NCI-H345 (cell line): ENCODE measurements at places on chromosomes 16 and 17.

- DNase-seq, result no peak
Observed at GRCh38 chr17:57355090-57355859, 99.0 kb downstream of the MSI2 start.

DNA sequence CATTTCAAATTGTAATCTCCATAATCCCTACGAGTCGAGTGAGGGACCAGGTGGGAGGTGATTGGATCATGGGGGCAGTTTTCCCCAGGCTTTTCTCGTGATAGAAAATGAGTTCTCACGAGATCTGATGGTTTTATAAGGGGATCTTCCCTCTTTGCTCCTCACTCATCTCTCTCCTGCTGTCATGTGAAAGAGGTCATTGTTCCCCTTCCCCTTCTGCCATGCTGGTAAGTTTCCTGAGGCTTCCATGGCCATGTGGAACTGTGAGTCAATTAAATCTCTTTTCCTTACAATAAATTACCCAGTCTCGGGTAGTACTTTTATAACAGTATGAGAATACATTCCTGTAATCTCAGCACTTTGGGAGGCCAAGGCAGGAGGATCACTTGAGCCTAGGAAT is 76.7 kb upstream of the MARCHF10 start:
- no peak for DNase-seq

GRCh38 chr16:49485663-49486062 is 112.1 kb downstream of the C16orf78 start:
- no peak for DNase-seq

DNA sequence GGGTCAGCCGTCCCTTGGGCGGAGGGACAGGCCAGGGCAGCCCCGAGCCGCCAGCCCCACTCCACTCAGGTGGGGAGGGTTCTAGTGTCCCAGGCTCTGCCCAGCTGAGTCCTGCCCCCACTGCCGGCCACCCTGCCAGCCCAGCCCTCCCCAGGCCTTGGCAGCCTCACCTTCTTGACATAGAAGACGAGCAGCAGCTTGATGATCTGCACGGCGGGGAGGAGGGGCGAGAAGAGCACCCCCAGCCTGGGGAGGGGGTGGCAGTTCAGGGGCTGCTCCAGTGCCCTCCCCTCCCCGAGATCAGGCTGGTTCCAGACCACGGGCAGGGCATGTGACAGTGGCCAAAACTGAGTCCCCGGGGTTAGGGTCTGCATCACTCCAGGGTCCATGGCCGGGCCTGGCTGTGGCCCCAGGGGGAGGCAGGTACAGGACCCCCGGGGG is 9.7 kb downstream of the TMC6 start:
- DNase-seq, result no peak

DNA sequence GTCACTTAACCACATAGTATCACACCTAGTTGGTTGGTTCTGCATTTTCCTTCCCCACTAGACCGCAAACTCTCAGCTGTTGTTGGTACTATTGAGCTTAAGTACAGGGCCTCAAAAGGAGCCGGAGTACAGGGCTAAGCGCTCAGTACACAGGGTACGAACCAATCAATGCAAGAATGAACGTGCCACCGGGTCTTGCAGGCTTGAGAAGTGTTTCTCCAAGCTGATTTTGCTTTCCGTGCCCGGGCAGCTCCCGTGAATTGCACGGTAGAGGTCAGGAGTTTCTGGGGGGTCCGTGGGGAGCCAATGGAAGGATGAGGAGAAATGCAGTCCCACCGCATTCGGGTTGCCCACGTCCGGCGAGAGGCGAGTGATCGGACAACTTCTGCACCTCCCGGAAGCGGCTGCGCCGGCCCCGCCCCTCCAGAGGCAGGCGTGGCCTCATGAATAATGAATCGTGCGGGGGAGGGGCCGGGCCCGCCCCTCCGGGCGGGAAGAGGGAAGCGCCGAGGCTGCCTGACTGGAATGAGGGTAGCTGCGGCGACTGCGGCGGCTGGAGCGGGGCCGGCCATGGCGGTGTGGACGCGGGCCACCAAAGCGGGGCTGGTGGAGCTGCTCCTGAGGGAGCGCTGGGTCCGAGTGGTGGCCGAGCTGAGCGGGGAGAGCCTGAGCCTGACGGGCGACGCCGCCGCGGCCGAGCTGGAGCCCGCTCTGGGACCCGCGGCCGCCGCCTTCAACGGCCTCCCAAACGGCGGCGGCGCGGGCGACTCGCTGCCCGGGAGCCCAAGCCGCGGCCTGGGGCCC is at the start of gene SNTB2:
Gene SNTB2 (plus strand): TSS at position 523 of the 804 bp plus-strand sequence. CDS start 3 bp downstream, at position 526.
- DNase-seq, result peak; percentile 87

- no peak for DNase-seq
Observed at GRCh38 chr16:14449334-14449733, 180.7 kb downstream of the PARN start.

GRCh38 chr17:11077673-11078072 is 163.3 kb upstream of the SHISA6 start:
- no peak for DNase-seq

DNA sequence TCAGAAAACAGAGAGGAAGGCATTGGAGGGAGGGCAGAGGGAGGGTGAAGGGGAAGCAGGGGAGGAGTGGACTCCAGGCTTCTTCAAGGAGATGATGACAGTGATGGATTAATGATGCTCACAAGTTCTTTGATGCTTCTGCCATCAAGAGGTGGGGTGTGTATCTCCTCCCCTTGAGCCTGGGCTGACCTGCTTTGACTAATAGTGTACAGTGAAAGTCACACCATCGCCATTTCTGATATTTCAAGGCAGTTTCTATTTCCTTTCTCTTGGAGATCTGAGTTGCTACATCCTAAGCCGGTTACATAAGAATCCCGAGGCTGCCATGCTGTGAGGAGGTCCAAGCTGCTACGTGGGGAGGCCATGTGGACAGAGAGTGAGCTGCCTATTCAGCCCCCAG is 312.5 kb downstream of the MAF start:
- no peak for DNase-seq

GRCh38 chr16:49012961-49013726 is 268.5 kb downstream of the CBLN1 start:
- DNase-seq, result no peak

- no peak for DNase-seq
Observed at GRCh38 chr16:85616607-85617321, 3.6 kb downstream of the GSE1 start.

- DNase-seq, result peak; percentile 22
Observed at GRCh38 chr17:4950075-4950745, 709 bp upstream of the ENO3 start.

DNA sequence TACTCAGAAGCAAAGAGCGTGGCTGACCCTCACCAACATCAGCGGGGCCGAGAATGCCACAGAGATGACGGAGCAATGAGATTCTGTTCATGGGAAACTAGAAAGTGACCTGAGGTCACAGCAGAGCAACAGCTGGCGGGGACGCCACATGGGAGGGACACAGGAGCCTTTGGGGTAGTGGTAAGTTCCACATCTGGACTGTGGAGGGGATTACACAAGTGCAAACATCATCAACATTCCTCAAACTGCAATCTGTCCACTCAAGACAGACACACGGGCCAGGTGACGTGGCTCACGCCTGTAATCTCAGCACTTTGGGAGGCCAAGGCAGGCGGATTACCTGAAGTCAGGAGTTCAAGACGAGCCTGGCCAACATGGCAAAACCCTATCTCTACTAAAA is 11.2 kb downstream of the HAGH start:
- DNase-seq, result no peak

DNA sequence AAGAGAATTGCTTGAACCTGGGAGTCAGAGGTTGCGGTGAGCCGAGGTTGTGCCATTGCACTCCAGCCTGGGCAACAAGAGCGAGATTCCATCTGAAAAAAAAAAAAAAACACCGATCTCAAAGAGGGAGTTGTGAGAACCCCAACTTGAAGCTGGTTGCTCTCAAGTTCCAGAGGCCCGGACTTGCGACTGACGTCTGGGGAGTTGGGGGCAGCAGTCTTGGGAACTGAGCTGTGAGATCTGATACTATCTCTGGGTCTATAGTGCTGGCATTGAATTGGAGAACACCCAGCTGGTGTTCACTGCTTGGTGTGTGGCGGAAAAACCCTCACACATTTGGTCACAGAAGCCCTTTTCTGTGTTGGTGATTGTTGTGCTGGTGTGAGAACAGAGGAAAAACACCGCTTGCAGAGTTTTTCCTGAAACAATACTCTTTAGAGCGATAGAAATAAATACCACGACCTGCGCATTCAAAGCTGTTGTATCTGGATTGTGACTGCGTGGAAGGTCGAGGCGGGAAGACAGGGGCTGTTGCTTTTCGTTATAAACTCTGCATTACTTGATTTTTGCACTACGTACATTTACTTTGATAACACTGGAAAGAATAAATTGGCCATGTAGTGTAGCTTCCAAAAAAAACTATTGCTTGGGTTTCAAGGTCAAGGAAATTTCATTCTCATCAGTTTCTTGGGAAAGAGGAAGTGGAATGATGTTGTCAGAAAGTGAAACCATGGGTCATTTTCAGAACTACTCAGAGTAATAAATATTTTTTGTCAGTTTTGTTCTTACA is 8.8 kb downstream of the SCIMP start:
- no peak for DNase-seq

DNA sequence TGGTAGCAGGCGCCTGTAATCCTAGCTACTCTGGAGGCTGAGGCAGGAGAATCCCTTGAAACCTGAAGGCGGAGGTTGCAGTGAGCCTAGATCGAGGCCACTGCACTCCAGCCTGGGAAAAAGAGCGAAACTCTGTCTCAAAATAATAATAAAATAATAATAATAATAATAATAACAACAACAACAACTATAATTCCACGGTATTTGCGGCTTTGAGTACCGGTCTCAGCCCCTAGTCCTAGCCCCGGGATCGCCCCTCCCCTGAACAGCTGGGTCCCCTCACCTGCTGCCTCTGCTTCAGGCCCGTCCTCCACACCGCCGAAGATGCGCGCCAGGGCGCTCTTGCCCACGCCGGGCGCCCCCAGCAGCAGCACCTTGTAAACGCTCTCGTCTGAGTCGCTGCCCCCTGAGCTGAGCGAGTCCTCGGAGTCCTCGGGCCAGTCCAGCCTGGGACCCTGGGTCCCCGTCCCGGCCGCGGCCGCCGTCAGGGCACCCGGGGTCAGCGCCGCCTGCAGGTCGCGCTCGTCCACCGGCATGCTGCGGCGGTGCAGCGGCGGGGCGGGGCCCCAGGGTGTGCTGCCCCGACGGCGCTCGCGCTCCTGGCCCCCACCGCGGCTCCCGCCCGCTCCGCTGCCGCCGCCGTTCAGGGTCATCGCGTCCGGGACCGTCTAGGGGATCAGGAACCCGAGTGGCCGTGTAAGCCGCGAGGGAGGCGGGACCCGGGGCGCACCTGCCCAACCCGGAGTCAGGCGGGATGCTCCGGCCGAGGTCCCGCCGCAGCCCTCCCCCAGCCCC is 611 bp downstream of the RRAD start:
- no peak for DNase-seq

GRCh38 chr16:23509441-23509754 is 896 bp downstream of the GGA2 start:
- DNase-seq, result no peak

GRCh38 chr16:15775209-15775608 is 81.6 kb downstream of the MYH11 start:
- DNase-seq, result no peak

DNA sequence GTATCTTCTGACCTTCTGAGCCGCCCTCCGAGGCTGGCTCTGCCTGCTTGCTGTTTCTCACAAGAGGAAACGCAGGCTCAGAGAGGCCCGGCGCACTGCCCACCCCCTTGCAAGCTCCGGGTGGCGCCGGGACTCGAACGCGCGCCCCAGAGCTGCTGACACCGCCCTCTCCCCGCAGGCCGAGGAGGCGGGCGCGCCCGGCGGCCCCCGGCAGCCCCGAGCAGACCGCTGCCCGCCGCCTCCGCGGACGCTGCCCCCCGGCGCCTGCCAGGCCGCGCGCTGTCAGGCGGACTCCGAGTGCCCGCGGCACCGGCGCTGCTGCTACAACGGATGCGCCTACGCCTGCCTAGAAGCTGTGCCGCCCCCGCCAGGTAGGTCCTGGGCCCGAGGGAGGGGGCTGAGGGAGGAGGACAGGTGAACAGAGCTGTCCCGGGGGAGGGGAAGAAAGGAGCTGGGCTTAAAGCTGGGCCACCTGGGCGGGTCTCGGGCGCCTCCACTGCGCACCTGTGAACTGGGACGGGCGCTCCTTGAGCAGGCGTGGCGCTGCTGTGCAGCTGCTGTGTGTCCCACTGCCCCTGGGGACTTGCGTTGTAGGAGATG is 18.2 kb downstream of the WFDC1 start:
- peak; percentile 68 for DNase-seq

- DNase-seq, result no peak
Observed at GRCh38 chr17:6752068-6752909, 3.6 kb upstream of the XAF1 start.

DNA sequence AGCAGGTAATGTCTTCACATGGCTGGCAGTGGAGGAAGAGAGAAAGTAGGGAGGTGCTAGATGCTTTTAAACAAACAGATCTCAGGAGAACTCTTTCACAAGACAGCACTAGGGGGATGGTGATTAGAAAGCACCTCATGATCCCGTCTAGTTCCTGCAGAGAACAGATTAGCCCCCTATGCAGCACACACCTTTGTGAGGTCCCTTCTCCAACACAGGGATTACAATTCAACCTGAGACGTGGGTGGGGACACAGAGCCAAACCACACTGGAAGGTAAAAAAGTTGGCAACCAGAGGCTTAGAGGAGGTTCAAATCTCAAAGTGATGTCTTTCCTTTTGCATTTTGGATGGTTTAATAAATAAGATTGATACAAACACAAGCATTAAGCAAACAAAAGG is 394.7 kb downstream of the WWOX start:
- no peak for DNase-seq

DNA sequence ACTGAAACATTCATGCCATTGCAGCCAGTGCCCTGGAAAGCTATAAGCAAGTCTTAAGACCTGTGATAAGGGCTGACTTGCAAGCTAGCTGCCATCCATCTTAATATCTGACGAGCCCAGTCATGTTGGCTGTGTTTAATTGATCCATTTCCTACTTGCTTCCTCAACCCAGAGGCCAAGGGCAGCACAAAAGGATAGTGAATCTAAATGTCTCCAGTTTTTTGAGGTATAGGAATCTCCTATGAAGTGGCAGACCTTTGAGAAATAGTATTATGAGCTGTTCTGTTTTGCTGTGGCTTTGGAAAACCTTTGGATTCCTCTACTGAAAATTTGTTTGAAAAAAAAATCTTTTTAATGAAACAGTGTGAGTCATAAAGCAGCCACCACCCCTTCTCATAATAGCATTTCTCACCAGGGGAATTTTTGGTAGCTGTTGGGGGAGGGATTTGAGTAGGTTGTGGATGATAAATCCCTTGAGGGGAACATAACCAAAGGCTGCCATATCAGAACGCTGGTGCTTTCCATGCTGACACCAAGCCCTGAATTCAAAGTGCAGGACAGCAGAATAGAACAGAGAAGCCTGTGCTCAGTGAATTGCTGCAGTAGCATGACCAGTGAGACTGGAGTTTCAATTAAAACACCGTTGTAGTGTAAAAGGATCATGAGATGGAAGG is 12.9 kb downstream of the ZNRF1 start:
- no peak for DNase-seq

DNA sequence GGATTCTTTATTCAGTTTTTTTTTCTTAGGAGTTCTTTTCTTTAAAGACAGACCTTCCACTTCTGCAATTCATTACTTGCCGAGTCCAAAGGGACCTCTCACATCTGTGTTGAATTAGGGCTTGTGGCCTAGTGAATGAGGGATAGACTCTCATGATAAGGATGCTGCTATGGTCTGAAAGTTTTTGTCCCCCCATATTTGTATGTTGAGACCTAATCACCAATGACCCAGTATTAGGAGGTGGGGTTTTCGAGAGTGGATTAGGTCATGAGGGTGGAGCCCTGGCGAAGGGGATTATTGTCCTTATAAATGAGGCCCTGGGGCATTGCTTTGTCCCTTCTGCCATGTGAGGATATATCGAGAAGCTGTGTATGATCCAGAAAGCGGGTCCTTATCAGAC is 9.5 kb downstream of the KRT12 start:
- DNase-seq, result no peak
